ENCODE measurements at places on chromosomes 1 and 21. TPM values are rescaled to one million over a fixed set of nuclear protein-coding genes. Genes with fewer than 3 reads are reported as not detected.

Gene KCNA3
- 74.0 TPM for total RNA-seq

Gene LCK
- 460 TPM for total RNA-seq

Gene C8B
- total RNA-seq, result not detected

Gene OPRD1
- total RNA-seq, result not detected

Gene LCE1B
- not detected for total RNA-seq

Gene ERG
- not detected for total RNA-seq

Gene PRAMEF1
- not detected for total RNA-seq

Gene FOXD3
- total RNA-seq, result not detected

DNA sequence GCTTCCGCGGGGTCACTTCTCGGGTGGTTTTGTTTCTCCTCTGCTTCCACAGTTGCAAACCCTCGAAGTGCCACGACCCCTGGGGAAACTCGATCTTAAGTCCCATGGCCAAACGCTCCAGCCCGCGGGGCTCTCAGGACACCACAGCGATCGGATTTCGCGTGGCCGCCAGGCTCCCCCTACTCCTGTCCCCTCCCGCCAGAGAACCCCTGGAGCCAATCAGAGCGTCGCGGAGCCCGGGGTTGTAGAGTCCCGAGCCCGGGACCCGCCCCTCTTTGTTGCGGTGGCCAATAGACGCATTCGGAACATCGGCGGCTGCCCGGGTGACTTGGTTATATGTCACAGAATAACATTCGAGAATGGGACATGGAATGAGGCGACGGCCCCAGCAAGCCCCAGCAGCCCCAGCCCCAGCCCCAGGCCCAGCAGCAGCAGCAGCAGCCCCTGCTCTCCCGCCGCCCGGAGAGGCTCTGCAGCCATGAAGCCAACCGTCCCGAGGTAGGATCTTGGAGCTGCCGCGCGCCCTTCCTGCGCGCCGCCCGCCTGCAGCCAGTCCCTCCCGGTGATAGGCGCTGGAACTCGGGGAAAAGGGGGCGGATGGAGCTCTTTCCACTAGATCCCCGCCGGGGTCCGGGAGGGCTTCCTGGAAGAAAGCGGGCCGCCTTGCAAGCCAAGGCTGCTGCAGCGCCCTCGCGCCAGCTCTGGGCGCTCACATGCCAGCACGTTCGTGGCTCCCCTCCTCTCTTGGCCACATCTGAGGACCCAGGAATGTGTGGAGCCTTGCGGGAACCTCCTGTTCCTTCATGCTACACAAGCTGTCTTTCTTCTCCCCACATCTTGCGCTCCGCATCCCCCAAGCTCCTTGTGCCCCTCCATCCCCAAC, at the start of gene VASH2:
Gene VASH2 (plus strand): TSS at position 299 of the 883 bp plus-strand sequence. CDS start 1,002 bp downstream, outside the sequence.
- peaks cover 61% of the 10 kb centered on the region for H3K27me3 ChIP-seq
- no peak within 1 kb of the TSS for H3K27ac ChIP-seq
- DNase-seq, result peak; percentile 63

GRCh38 chr21:39114871-39115575, 68.2 kb downstream of the PSMG1 start:
- no peak overlapping the region for H3K4me3 ChIP-seq
- H3K4me1 ChIP-seq, result no peaks in the 10 kb centered on the region
- no peak overlapping the region for H3K27ac ChIP-seq
- peaks cover 11% of the 10 kb centered on the region for H3K27me3 ChIP-seq
- DNase-seq, result no peak

GRCh38 chr1:101453844-101454243, 217.0 kb downstream of the S1PR1 start:
- peaks cover 2% of the 10 kb centered on the region for H3K36me3 ChIP-seq
- peaks cover 27% of the 10 kb centered on the region for H3K4me1 ChIP-seq
- DNase-seq, result no peak
- peak overlapping the region; percentile 53 for H3K4me3 ChIP-seq
- H3K27ac ChIP-seq, result peak overlapping the region; percentile 71

GRCh38 chr1:7857985-7858384, 5.1 kb upstream of the UTS2 start:
- no peak for DNase-seq
- H3K4me3 ChIP-seq, result no peak overlapping the region

- H3K27me3 ChIP-seq, result no peaks in the 10 kb centered on the region
- no peak overlapping the region for H3K27ac ChIP-seq
- no peak overlapping the region for H3K4me3 ChIP-seq
- no peak for DNase-seq
- H3K36me3 ChIP-seq, result peaks cover 9% of the 10 kb centered on the region
Measured at GRCh38 chr1:154779551-154780189, 90.4 kb downstream of the KCNN3 start.

DNA sequence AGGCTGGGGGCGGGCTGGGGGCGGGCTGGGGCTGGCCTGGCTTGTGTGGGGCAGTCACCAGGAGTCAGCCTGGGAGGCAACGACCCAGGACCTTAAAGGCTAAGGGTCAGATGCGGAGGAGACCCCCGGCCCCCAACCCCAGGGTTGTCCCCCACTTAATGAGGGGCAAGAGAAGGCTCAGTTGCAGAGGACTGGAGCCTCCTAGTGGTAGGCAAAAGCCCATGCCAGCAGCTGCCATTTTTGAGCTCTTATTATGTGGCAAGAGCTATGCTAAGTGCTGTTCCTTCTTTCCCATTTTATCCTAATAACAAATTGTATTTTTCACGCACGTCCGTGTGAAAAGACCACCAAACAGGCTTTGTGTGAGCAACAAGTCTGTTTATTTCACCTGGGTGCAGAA, 8.0 kb downstream of the KIAA1614 start:
- no peaks in the 10 kb centered on the region for H3K36me3 ChIP-seq
- H3K27me3 ChIP-seq, result no peaks in the 10 kb centered on the region
- H3K4me1 ChIP-seq, result peaks cover 3% of the 10 kb centered on the region
- no peak overlapping the region for H3K27ac ChIP-seq
- H3K4me3 ChIP-seq, result no peak overlapping the region

- no peak overlapping the region for H3K4me3 ChIP-seq
- no peaks in the 10 kb centered on the region for H3K36me3 ChIP-seq
- H3K27me3 ChIP-seq, result peaks cover 23% of the 10 kb centered on the region
Measured at GRCh38 chr1:202242080-202242419, 48.5 kb downstream of the LGR6 start.

- no peak overlapping the region for H3K27ac ChIP-seq
- H3K36me3 ChIP-seq, result no peaks in the 10 kb centered on the region
- no peaks in the 10 kb centered on the region for H3K27me3 ChIP-seq
Measured at GRCh38 chr1:191608367-191608766, 549.9 kb upstream of the RGS18 start.

- H3K4me1 ChIP-seq, result peaks cover 53% of the 10 kb centered on the region
- H3K4me3 ChIP-seq, result peak overlapping the region; percentile 85
- H3K27ac ChIP-seq, result peak overlapping the region; percentile 86
- H3K36me3 ChIP-seq, result peaks cover 2% of the 10 kb centered on the region
Measured at GRCh38 chr21:34201001-34201400, 127.6 kb downstream of the MRPS6 start.

DNA sequence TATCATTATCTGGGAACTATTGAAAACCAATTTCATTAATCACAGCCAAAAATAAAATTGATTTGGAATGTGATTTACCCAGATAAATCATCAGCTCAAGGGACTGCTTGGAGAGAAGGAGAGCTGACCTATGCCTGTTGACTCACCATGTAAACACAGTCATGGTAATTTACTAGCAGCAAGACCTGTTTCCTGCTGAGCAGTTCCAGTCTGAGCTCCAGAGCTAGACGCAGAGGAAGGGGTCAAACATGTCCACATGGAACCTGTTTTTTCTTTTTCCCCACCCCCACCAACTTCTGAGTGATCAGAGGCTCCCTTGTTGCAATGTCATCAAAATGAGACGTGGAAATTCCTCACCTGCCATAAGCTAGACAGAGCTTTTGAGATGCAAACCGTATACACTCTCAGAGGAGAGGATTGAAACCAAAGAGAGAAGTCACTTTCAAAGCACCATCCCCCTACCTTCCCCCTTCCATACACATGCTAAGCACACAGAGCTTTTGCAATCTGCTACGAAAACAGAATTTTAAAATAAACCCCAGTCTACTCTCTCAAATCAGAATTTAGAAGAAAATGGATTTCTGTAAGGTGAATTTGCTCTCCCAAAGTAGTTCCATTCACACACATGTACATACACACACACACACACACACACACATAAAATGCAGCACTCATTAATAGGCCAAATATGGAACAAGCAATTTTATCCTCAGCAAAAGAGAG, 55.9 kb upstream of the PTGFRN start:
- H3K36me3 ChIP-seq, result peaks cover 2% of the 10 kb centered on the region
- no peak for DNase-seq
- no peak overlapping the region for H3K4me3 ChIP-seq
- H3K27me3 ChIP-seq, result peaks cover 2% of the 10 kb centered on the region
- peaks cover 15% of the 10 kb centered on the region for H3K4me1 ChIP-seq

DNA sequence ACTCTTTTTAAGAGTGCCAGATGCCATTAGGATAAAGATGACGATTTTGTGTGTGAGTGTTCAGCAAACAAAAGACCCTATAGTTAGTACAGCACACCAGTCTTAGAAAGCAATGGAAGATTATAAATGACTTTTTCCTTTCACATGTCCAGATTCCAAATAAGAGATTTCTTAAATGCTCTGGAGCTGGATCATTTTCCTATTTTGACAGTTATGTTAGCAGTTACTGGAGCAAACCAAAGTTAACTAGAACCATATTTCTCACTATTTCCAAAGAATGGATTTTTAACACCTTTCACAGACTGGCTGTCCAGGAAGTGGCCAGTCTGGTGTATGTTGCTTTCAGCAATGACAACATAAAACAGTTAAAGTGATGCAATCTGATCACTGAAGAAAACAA, 905.8 kb upstream of the ADGRL2 start:
- H3K27me3 ChIP-seq, result no peaks in the 10 kb centered on the region
- no peaks in the 10 kb centered on the region for H3K4me1 ChIP-seq
- no peak overlapping the region for H3K27ac ChIP-seq
- no peaks in the 10 kb centered on the region for H3K36me3 ChIP-seq
- H3K4me3 ChIP-seq, result no peak overlapping the region

DNA sequence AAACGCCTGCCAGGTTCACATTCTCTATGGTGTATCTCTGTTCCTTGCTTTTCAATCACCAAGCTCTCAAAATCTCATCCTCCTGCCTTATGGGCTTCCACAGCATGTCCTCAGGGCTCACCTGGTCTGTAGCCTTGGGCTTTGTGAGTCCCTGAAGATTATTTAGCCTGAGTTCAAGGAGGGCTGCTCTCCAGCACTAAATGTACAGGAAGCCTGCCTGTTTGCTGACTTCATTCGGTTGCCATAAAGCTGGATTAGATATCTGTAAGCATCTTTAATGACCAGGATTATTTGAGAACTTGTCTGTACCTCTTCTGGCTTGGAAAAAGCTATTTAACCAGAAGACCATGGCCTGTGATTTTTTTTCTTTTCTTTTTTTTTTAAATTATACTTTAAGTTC, 6.9 kb upstream of the REG4 start:
- no peaks in the 10 kb centered on the region for H3K4me1 ChIP-seq
- DNase-seq, result no peak

GRCh38 chr1:83822208-83822607, 176.7 kb downstream of the TTLL7 start:
- H3K27me3 ChIP-seq, result peaks cover 3% of the 10 kb centered on the region
- H3K36me3 ChIP-seq, result no peaks in the 10 kb centered on the region
- no peak for DNase-seq
- no peaks in the 10 kb centered on the region for H3K4me1 ChIP-seq
- no peak overlapping the region for H3K4me3 ChIP-seq

- no peak overlapping the region for H3K4me3 ChIP-seq
- DNase-seq, result no peak
- H3K27ac ChIP-seq, result no peak overlapping the region
- H3K36me3 ChIP-seq, result no peaks in the 10 kb centered on the region
Measured at GRCh38 chr21:28066596-28067387, 925.9 kb downstream of the LTN1 start.

DNA sequence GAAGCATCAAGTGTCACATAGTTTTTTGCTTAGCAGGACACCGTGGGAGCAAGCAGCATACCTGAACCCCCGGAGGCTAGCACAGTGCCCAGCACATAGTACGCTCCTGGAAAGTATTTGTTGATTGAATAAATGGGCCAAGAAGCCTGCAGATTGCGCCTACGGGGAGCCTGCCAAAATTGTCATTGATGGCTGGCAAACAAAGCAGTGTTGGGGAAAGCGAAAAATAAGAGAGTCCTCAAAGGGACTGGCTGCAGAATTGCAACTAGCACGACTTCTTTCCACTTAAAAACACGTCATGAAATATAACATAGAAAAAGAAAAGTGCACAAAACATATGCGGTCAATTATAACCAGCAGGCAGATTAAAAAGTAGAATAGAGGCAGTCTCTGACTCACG, 125.2 kb upstream of the GALNT2 start:
- no peaks in the 10 kb centered on the region for H3K4me1 ChIP-seq
- no peak overlapping the region for H3K4me3 ChIP-seq
- H3K27ac ChIP-seq, result no peak overlapping the region
- no peak for DNase-seq
- peaks cover 14% of the 10 kb centered on the region for H3K27me3 ChIP-seq

- no peaks in the 10 kb centered on the region for H3K4me1 ChIP-seq
- no peak for DNase-seq
- no peaks in the 10 kb centered on the region for H3K27me3 ChIP-seq
Measured at GRCh38 chr1:3101124-3101939, 32.3 kb downstream of the PRDM16 start.

DNA sequence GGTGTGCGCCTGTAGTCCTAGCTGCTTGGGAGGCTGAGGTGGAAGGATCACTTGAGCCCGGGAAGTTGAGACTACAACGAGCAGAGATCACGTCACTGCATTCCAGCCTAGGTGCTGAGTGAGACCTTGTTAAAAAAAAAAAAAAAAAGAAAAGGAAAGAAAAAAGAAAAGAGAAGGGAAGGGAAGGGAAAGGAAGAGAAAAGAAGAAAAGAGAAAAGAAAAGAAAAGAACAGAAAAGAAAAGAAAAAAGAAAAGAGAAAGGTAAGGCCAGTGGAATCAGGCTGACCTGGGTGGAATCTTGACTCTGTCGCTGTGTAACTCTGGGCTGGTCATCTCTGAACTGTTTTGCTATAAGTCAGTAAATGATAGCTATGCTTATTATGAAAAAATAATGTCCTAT, 33.7 kb upstream of the KIRREL1 start:
- DNase-seq, result no peak
- no peaks in the 10 kb centered on the region for H3K4me1 ChIP-seq
- H3K4me3 ChIP-seq, result no peak overlapping the region
- H3K36me3 ChIP-seq, result no peaks in the 10 kb centered on the region
